CD4-positive, alpha-beta T cell treated with Interleukin-4 for 1 hour (primary cell): ENCODE measurements at places on chromosomes 2 and 18.

DNA sequence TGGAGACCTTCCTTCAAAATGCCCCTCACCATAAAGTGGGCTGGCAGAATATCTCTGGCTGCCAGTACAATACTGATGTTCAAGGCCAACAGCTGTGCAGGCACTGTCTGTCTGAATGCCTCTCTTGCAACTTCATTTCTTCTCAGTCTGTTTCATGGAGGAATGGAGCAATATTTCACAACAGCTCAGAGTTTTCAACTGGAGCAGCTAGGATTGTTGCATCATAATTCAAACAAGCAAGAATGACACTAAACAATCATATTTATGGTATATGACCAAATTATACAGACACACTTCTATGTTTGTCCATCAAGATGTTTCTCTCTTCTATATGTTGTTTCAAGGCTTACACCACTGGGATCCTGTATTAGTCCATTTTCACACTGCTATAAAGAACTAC, 444.2 kb downstream of the LRATD1 start:
- no peak for DNase-seq

DNA sequence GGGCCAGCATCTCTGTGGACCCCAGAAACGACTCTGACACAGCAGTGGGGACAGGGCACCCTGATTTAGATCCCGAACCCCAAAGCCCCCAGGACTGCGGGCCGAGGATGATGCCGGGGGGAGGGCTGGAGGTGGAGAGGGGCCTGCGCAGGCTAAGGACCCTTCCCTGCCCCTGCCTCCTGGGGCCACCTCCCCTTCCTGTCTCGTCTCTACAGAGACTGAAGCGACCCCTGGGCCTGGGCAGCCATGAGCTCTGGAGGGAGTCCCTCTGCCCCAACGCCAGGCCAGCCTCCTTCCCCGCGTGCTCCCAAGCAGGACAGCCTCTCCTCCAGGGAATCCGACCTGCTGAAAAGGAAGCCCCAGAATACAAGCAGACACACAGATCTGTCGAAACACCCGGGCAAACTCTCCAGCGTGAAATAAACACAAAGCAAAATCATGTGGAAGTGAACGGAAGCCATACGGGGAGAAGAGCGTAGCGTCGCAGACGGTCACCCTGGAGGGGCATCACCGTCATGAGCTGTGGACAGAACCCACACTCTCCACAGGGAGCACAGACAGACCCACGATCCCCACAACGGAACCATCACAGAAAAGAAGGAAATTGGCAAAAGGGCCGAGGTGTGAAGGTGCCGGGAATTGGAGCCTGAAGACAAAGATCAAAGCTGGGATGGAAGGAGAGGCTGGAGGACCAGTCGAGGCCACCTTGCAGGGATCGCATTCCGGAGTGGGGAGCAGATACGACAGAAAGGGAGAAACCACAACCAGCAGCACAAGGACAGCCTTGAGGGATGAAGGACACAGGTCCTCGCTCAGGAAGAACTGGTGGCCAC, 51.0 kb upstream of the CTDP1 start:
- no peak for DNase-seq

GRCh38 chr2:54628418-54628817, 95.0 kb upstream of the EML6 start:
- DNase-seq, result no peak

- DNase-seq, result no peak
These were observed 41.2 kb downstream of the SLC9A4 start for GRCh38 chr2:102514061-102514785.

DNA sequence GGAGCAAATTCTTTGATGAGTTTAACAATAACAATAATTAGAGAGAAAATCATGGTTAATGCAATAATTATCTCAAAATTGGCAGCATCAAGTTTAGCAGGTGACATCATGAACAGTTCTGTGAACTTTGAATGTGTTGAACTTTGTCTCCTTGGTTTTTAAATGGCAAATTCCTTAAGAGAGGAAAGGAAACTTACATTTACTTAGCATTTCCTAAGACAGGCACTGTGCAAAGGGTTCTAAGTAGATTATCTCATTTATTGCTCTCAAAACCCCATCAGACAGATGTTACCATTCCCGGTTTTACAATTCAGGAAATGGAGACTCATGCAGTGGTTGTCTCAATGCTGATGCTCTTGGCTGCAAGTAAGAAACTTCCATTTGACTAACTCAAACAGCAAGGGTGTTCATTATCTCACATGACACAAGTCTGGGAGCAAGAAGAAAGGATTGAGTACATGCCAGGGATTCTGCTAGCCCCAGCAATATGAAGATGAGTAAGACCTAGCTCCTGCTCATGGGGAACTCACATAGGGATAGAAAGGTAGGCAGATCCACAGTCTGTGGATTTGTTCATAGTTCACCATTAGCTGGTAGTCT, 81.3 kb upstream of the ITGA6 start:
- DNase-seq, result no peak

- no peak for DNase-seq
These were observed 16.6 kb upstream of the HRH4 start for GRCh38 chr18:24443870-24444269.

DNA sequence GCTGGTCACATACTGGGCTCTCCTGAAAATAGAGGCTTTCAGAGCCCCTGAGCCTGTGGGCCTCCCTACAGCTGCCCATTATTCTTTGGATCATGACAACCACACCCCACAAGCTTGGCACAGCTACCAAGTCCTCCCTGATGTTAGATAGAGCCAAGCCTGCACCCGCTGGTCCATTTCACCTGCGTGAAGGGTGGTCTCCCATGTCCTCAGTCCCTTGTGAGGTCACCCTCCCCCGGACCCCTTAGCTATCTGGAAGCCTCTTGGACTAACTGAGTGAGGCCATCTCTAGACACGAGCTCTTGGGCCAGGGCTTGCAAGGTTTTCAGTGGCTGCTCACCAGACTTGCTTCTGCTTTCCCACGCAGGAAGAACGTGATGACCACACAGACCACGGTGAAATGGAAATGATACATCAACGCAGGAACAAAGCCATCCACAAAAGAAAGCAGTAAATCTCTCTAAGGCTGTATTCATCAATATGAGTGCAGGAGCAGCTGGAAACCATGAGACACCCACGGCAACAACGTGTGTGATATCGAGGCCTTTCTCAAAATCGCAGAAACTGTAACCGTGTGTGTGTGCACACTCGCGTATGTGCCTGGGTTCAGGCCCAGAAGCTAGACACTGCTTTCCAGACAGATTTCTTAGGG, 10.1 kb upstream of the MAL start:
- DNase-seq, result no peak

GRCh38 chr2:25194576-25195122, 26.3 kb upstream of the POMC start:
- DNase-seq, result no peak

- no peak for DNase-seq
These were observed 111.4 kb upstream of the SMAD7 start for GRCh38 chr18:49061991-49062831.

GRCh38 chr2:193556766-193557470, 1362.2 kb upstream of the TMEFF2 start:
- no peak for DNase-seq

DNA sequence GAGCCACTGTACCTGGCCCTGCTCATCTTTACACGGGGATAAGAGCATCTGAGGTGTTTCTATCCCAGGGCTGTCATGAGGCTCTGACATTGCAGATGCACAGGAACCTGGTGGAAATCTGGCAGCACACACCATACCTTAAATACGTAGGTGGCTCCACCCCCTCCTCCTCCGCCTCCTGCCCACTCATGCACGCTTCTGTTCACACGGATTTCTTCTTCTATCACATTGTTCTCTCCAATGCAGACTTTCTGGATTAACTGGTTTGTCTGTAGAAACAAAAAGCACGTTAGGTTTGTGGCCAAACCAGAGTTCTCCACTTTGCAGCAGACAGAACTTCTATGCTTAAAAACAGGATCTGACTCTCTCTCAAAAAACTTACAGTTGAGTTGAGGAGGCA, 118.2 kb downstream of the CLIP4 start:
- no peak for DNase-seq

GRCh38 chr2:76684756-76685155, 837.4 kb downstream of the LRRTM4 start:
- no peak for DNase-seq

- DNase-seq, result no peak
These were observed 34.5 kb upstream of the DSEL start for GRCh38 chr18:67550872-67551520.

DNA sequence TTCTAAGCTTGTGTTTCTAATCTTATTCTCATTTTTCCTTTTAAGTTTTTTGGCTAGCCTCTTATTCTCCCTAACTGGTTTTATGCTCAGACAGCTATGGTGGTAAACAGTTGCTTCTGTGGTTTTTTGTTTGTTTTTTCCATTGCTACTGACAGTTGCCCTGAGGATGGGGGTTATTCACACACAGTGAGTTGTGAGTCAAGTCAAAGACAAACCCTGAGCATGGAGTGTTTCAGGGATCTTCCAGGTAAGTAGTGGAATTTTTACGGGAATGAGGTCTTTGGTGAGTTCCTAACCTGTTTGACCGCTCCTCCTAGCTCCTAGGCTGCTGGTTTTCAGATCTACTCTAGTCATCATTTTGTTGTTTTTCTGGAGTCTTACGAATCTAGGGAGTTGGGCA, 162.8 kb downstream of the ZNF407 start:
- DNase-seq, result no peak

DNA sequence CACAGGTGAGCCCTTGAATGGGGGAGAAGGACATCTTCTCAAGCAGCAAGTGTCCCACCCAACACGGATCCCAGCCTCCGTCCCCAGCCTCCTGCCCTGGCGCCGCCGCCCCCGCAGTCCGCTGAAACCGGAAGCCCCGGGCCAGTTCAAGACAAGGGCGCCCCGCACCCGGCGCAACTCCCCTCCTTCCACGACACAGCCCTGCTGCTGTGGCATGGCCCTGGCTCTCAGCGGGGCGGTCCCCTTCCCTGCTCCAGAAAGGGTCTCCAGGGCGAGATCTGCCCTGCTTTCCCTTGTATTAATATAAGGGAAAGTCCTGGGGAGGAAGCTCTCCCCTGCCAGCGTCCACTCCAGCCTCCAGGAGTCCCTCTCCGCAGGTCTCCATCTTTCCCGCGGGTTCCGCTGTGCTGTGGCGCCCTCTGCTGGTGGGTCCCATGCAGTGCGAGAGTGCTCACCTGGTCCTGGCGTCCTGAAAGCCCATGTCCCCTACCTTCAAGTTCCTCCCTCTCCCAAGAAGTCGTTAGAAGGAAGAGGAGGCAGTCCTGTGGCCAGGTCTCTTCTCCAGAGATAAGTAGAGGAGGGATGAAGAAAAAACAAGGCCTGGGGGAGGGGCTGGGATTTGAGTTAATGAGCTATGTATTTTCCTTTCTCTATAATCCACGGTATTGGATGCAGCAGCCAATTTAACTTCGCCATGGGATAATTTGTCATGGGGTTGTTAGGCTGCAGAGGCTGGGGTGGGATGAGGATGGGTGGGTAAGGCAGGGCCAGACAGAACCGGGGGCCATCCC, 176.0 kb downstream of the SMAD2 start:
- DNase-seq, result no peak

GRCh38 chr2:30237239-30237965, 6.1 kb downstream of the LBH start:
- DNase-seq, result no peak

DNA sequence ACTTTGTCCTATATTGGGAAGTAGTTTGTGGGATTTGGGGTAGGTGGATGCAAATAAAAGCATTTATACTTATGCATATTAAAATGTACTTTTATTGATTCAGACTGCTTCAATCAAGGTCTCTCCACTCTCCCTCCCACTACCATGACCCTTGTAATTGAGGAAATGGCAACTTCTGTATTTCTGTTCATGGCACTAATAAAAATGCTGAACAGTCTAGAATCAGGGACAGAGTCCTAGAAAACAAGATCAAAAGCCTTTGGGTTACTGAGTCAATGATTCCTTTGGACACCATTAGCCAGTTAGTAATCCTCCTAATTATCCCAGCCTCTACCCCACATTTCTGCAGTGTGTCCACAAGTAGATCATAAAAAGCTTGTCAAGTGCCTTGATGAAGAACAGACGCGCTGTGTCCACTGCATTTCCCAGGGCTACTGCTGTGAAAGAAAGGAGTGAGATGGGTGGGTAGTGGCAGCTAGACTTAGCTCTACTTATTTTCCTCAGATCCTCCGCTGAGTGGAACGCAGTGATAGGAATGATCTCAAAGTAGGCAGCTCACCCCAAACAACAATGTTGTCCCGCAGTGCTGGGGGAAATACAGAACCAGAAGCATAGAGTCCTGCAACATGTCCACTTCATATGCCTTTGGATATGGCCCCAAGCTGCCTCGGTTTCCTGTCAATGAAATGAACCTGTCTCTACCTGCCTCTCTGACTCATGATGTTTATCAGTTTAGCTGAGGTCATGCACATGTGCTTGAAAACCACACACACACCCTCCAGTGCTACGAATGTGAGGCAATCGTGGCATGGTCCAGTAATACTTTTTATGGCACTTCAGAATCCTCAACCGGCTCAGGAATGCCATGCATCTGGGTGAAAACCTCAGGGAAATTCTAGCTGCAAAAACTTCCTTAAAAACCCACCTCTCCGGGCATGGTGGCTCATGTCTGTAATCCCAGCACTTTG, 115.5 kb downstream of the COL6A3 start:
- DNase-seq, result no peak

- DNase-seq, result no peak
These were observed 3.6 kb upstream of the D2HGDH start for GRCh38 chr2:241730671-241731293.

DNA sequence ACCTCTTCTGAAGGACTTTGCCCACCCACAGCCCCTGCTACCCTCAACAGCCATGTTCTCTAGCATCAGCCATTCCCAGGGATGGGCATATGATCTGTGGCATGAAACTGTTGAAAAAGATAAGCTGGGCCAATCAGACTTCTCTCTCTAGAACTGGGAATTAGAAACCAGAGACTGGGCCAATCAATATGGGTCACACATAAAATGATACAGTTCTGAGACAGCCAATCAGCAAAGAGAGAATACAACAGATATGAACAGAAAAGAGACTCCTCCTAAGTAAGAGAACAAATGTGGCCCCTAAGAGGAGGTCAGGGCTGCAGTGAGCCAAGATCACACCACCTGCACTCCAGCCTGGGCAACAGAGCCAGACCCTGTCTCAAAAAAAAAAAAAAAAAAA, 2.1 kb downstream of the KIDINS220 start:
- no peak for DNase-seq

DNA sequence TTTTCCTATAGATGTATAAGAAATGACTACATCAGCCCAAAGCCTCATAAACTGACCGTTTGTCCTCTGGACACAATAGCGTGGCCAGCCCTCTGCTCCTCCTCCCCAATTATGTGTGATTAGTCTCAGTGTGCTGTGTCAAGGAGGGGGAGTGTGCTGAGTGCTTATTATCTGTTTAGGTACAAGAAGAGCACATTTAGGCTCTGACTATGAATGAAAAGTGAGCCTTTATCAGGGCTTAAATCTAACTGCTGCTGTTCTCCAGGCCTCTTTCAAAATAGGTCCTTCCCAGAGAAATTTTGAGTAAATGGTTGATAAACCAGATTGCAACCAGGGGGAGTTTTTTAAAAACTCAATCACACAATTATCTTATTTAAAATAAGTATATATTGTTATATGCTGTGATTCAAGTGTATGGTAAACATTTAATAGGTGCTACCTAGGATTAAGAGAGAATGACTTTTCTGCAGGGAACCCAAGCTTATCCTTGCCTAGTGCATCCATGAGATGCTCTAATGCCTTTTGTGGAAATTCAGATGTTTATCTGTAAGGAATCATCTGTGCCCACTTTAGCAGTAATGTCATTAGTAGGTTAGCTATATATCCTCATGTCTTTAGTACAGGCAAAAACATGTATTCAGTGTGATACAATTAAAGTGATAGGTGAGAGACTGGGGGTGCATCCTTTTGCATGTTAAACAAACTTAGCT, 168.7 kb upstream of the SIX3 start:
- DNase-seq, result no peak

- no peak for DNase-seq
These were observed 43.6 kb downstream of the PKP4 start for GRCh38 chr2:158500333-158500732.
